HCT116 (cell line): ENCODE measurements at places on chromosomes 2 and 18. TPM values are rescaled to one million over a fixed set of nuclear protein-coding genes. Genes with fewer than 3 reads are reported as not detected.

DNA sequence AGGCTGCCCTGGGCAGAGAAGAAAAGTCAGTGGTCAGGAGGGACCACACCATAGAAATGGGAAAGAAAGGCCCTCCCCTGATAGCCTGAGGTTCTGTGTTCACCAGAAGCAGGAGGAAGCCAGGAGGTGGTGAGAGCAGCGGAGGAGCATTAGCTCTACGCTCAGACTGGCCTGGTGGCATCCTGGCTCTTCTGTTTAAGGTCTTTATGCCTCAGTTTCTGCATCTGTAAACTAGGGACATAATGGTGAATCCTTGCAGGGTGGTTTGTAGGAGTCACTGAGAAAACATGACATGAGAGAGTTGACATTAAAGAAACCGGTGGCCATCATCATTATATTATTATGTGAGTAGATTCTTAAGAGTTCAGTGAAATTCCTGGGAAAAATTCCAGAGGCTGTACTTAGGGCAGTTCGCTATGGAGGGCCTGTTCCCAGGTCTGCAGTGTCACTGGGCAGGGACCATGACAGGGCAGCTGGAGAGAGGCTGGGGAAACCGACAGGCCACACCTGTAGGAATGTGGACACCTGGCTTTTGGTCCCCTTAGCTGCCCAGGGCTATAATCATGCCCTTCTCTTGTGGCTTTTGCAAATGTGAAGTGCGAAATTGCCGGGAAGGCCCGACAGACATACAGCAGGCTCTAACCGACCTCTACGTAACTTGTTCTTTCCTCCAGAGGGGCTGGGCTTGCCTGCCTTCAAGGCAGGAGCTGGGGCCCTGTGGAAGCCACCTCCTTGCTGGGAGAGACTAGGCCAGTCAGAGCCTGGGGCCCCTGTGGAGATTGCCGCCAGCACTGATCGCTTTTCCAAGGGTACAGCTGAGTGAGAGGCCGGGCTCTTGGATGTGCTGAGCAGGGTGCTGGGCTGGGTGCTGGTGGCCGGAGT is 31.0 kb downstream of the GLI2 start:
- H3K27me3 ChIP-seq, result no peaks in the 10 kb centered on the region
- H3K27ac ChIP-seq, result no peak overlapping the region
- no peak for DNase-seq
- no peak overlapping the region for H3K4me3 ChIP-seq

- DNase-seq, result no peak
- no peak overlapping the region for H3K4me3 ChIP-seq
- no peaks in the 10 kb centered on the region for H3K27me3 ChIP-seq
- no peak overlapping the region for H3K27ac ChIP-seq
- no peaks in the 10 kb centered on the region for H3K36me3 ChIP-seq
Measured at GRCh38 chr2:203683421-203683820, 23.0 kb upstream of the CD28 start.

- no peaks in the 10 kb centered on the region for H3K4me1 ChIP-seq
- H3K4me3 ChIP-seq, result no peak overlapping the region
- no peak overlapping the region for H3K27ac ChIP-seq
- H3K27me3 ChIP-seq, result no peaks in the 10 kb centered on the region
- DNase-seq, result no peak
Measured at GRCh38 chr2:174833737-174834136, 69.5 kb upstream of the CHRNA1 start.

- no peak overlapping the region for H3K27ac ChIP-seq
- H3K27me3 ChIP-seq, result peaks cover 5% of the 10 kb centered on the region; the same call in 1 of the 2 replicates
- H3K4me1 ChIP-seq, result no peaks in the 10 kb centered on the region
- DNase-seq, result no peak
Measured at GRCh38 chr2:239642406-239643004, 241.7 kb upstream of the HDAC4 start.

DNA sequence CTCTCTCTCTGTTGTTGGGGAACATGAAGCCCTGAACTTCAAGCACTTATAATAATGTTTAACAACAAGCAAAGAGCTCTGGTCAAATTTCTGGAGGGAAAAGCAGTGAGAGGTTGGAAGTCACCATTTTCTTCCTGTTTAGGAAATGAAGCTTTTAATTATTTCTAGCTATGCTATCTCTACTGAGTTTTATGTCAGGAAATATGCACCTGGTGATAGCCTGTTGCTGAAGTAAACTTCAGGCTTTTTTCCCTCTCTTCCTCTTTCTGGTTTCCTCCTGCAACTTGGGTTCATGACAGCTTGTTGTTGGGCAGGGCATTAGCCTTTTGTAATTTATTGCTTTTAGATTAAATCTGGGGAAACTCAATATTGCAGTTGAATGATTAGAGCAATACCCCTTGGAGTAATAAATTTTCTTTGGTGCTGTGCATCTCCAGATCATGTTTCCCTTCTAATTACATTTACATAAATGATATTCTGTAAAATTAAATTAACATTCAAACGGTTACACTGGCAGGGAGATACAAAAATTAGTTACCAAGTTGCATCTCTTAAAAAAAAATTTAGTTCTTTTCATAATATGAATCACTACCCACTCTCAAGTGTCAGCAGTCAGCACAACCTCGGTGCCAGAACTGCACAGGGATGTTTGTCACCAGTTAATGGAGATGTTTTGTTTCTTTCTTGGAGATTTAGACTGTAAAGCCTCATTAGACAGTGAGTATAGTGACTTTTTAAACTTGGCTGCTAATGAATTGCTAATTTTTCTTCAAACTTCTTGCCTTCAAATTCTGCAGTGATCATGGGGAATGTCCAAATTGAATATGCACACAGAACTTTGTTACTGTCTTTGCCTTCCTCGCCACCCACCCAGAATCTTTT is 466.6 kb upstream of the ETAA1 start:
- no peak for DNase-seq
- no peak overlapping the region for H3K4me3 ChIP-seq
- no peaks in the 10 kb centered on the region for H3K36me3 ChIP-seq
- H3K27me3 ChIP-seq, result no peaks in the 10 kb centered on the region
- H3K4me1 ChIP-seq, result no peaks in the 10 kb centered on the region
- H3K27ac ChIP-seq, result no peak overlapping the region

GRCh38 chr2:216159646-216160045 is 50.5 kb downstream of the XRCC5 start:
- no peaks in the 10 kb centered on the region for H3K27me3 ChIP-seq
- H3K4me1 ChIP-seq, result no peaks in the 10 kb centered on the region
- DNase-seq, result no peak
- peaks cover 52% of the 10 kb centered on the region for H3K36me3 ChIP-seq
- no peak overlapping the region for H3K27ac ChIP-seq
- H3K4me3 ChIP-seq, result no peak overlapping the region

GRCh38 chr18:37343542-37343851 is 222.1 kb downstream of the CELF4 start:
- H3K27me3 ChIP-seq, result peaks cover 21% of the 10 kb centered on the region; the same call in 1 of the 2 replicates
- no peak overlapping the region for H3K27ac ChIP-seq
- no peak for DNase-seq
- H3K4me3 ChIP-seq, result no peak overlapping the region
- no peaks in the 10 kb centered on the region for H3K36me3 ChIP-seq
- no peaks in the 10 kb centered on the region for H3K4me1 ChIP-seq

- H3K27ac ChIP-seq, result no peak overlapping the region
- H3K4me3 ChIP-seq, result no peak overlapping the region
- no peak for DNase-seq
- no peaks in the 10 kb centered on the region for H3K36me3 ChIP-seq
- H3K27me3 ChIP-seq, result no peaks in the 10 kb centered on the region
- H3K4me1 ChIP-seq, result no peaks in the 10 kb centered on the region
Measured at GRCh38 chr2:38065502-38066135, 10.3 kb downstream of the CYP1B1 start.

DNA sequence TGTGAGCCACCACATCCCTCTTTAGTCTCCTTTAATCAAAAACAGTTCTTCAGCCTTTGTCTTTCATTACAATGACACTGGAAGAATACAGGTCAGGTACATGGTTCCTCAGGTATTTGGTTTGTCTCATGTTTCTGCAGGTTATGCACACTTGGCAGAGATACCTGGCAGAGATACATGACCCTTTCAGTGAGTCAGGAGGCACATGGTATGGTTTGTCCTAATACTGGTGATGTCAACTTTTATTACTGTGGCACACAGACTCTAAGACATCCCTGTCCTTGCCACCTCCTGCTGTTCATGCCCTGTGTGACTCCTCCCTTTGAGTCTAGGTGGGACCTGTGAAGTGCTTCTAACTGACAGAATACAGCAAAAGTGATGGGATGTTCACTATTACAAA is 58.4 kb downstream of the SPIRE1 start:
- no peak overlapping the region for H3K4me3 ChIP-seq
- DNase-seq, result peak; percentile 48
- H3K27me3 ChIP-seq, result no peaks in the 10 kb centered on the region

DNA sequence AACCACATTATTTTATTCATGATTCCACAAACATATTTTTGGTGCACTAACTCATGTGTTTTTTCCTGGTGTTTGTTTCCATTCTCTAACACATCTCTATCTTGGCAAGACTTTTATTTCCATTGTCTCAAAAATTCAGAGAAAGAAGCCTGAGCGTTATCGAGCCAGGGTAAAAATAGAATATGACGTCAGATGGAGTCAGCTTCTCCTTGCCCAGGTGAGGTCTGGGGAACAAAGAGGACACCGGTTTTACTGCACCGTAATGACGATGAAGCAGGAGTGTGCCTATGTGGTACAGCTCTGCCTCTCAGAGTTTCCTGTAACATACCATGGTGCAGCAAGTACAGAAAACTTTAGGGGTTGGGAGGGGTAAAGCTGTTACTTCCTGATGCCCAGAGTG is 661.6 kb downstream of the PLCL1 start:
- no peaks in the 10 kb centered on the region for H3K36me3 ChIP-seq
- DNase-seq, result no peak
- no peaks in the 10 kb centered on the region for H3K27me3 ChIP-seq
- H3K4me3 ChIP-seq, result no peak overlapping the region
- no peak overlapping the region for H3K27ac ChIP-seq

GRCh38 chr2:118936936-118937335 is 5.1 kb upstream of the MARCO start:
- H3K27ac ChIP-seq, result no peak overlapping the region
- no peaks in the 10 kb centered on the region for H3K4me1 ChIP-seq
- DNase-seq, result no peak
- H3K27me3 ChIP-seq, result peaks cover 8% of the 10 kb centered on the region; the same call in 1 of the 2 replicates

DNA sequence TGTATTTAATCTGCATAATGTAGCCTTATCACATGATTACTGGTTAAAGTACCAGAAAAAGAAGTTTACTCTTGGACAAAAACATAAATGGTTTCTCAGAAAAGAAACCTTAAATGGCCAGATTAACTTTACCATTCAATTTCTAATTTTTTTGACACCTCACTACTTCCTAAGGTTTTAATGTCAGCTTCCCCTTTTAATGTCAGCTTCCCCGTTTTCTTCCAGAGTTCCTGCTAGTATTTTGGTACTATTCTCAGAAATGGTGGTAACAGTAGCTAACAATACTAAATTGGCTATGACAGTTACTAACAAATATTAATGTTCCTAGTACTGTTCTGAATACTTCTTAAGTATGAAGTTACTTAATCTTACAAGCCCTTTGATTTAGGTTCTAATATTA is 22.4 kb upstream of the SLC8A1 start:
- H3K4me1 ChIP-seq, result no peaks in the 10 kb centered on the region
- H3K27ac ChIP-seq, result no peak overlapping the region
- H3K27me3 ChIP-seq, result 0 out of 2 replicates have a peak, but pooled peaks cover 2% of the 10 kb centered on the region
- no peak for DNase-seq

DNA sequence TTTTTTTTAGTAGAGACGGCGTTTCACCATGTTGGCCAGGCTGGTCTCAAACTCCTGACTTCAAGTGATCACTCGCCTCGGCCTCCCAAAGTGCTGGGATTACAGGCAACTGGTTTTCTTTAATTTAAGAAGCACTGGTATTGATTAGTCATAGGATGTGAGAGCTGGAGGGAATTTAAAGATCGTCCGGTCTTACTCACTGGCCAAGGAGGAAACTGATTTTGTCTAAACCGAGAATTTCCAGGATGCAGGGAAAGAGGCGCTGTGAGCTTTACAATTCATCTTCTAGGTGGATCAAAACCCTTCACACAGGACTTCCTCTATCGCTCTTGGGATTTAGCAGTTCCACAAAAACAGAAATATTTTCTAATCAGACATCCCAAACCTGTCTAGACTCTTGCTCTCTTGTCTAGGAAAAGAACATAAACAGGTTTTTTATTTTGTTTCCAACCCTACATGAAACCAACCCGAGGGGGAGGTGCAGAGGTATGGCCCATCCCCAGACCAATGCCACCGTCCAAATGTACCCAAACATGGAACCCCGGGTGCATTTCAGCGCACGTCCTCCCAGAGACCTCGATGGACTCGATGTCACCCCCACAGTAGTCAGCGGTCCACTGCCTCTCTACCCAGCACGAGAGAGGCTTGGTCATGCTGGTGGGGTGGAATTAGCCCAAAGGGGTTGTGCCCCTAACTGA is 12.5 kb upstream of the TUBB6 start:
- H3K4me1 ChIP-seq, result no peaks in the 10 kb centered on the region
- no peaks in the 10 kb centered on the region for H3K36me3 ChIP-seq
- H3K27me3 ChIP-seq, result no peaks in the 10 kb centered on the region
- H3K27ac ChIP-seq, result no peak overlapping the region
- H3K4me3 ChIP-seq, result no peak overlapping the region

DNA sequence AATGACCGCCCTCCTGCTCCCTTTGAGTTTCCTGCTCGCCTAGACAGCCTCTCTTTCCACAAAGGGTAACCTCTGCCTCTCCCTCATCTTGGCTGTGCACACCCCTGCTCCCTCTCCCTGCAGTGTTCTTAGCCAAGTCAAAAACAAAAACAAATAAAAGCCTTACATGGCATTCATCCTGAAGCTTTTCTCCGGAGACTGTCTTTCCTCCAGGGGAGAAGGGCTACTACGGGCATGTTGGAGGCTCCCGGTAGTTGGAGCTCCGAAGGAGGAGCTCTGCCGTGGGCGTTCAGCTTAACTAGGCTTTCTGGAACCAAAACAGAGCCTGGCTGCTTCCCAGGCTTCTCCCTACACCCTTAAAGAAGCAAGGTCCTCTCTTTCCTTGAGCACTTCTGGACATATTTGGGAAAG is 104.2 kb downstream of the TPGS2 start:
- H3K4me1 ChIP-seq, result no peaks in the 10 kb centered on the region
- H3K27ac ChIP-seq, result no peak overlapping the region
- H3K4me3 ChIP-seq, result no peak overlapping the region
- peaks cover 15% of the 10 kb centered on the region; the same call in 1 of the 2 replicates for H3K27me3 ChIP-seq
- DNase-seq, result no peak
- H3K36me3 ChIP-seq, result no peaks in the 10 kb centered on the region

DNA sequence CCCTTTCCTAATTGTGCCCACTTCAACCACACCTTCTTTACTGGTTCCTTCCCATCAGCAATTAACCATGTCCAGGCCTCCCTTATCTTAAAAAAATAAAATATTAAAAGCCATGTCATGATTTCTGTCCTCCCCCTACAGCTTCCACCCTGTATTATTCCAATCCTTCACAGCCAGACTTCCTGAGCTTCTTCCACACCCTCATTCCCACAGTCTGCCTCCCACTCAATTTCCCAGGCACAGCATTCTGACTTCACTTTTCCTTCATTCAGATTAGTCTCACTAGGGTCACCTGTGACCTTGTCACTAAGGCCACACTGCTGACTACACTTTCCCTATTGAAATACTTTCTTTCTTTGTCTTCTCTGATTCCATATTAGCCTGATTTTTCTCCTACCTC is 159.4 kb downstream of the DIS3L2 start:
- no peak overlapping the region for H3K27ac ChIP-seq
- no peak overlapping the region for H3K4me3 ChIP-seq
- no peaks in the 10 kb centered on the region for H3K4me1 ChIP-seq
- H3K27me3 ChIP-seq, result no peaks in the 10 kb centered on the region
- H3K36me3 ChIP-seq, result no peaks in the 10 kb centered on the region

CHST9 gene
- total RNA-seq, result not detected

KCTD1 gene
- 16.8 TPM for total RNA-seq

RAX gene
- not detected for total RNA-seq

AAK1 gene
- total RNA-seq, result 32.0 TPM

CXXC1 gene
- 101 TPM for total RNA-seq

UGT1A5 gene
- total RNA-seq, result not detected

PLEKHA3 gene
- total RNA-seq, result 26.8 TPM

TFCP2L1 gene
- total RNA-seq, result 8.4 TPM

ASXL3 gene
- total RNA-seq, result not detected

FMNL2 gene
- total RNA-seq, result 28.1 TPM

RASGRP3 gene
- total RNA-seq, result 0.59 TPM
